ENCODE measurements at places on chromosomes 1 and 21.

- no peak for DNase-seq
Observed at GRCh38 chr1:62196086-62196690, 1.5 kb downstream of the L1TD1 start.

DNA sequence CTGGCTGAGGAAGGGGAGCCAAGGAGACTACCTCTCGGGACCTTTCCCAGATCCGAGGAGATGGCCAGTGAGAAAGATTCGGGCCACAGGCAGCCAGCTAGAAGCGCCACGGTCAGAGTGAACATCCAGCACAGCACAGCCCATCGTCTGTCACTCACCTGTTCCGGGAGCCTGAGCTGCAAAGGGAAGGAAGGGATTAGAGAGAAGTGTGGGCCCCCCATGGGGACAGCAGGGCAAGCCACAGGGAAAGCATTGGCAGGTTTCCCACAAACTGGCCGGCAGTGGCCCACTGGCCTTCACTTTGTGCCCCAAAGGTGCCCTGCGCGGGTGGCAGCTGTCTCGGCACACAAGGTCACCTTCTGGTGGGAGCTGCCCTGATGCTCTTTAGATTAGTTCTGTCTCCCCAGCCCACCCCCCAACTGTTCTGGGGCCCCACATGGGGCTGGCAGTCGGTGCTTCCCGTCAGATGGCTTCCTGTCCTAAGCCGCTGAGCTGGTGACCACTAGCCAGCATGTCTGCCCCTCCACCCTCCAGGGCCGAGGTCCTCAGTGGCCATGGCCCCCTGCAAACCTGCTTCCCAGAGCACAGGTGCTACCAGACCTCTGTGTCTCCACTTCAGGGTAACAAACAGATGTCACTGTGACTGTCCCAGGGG lies 56.7 kb downstream of the LACTBL1 start:
- DNase-seq = no peak

- DNase-seq = no peak
Observed at GRCh38 chr1:168053681-168054080, 83.0 kb downstream of the GPR161 start.

DNA sequence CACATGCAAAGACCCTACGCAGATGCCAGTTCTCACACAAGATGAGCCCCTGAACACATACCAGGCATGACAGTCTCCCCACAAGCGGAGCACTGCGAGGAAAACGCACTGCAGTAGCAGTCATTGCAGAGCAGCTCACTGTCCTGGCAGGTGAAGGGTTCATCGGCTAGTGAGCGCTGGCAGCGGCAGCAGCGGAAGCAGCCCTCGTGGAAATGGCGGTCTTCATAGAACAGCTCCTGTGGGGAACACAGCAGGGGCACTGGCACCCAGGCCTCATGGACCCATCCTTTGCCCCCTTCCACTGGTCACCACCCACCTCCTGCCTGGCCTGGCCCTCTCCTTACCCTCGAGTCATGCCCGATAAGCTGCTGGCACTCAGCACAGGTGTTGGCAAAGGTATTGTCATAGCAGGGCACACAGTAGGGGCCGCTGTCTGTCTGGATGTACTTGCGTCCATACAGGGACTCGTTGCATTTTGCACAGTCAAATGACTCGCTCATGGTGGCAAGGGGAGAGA lies 6.3 kb downstream of the FHL3 start:
- DNase-seq = no peak

DNA sequence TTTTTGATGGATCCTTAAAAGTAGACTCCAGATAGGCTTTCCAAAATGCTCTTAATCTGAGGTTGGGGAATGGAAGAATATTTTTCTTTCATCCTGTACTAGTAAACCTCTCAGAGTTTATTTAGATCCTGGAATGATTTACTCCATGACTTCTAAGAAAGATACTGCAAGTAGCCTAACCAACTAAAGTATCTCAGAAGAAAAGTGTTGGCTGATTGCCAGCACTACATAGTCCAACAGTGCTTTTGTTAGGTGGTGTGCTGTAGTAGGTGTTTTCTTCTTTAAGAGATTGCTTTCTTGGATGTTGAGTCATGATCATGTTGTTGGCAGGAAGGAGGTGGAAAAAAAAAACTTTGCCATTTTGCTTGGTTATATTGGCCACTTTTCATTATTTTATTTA lies 119.8 kb downstream of the OSBPL9 start:
- no peak for DNase-seq

DNA sequence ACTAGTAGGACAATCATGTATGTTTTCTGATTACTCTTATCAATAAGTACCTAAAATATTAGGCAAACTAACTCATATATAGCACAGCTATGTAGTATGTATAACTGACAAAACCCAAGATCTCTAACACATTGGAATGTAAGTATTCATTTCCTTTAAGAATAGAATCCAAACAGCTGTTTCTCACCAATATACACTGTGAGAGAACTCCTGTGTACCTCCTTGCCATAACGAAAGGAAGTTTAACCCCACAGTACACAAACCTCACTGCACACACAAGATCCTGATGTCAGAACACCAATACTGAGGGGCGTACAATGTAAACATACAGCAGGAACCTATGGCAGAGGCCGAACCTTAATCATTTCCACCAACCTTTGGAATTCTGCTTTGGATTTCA lies 113.0 kb downstream of the SMYD3 start:
- DNase-seq = no peak

- no peak for DNase-seq
Observed at GRCh38 chr1:77218477-77219165, 609 bp downstream of the PIGK start.

- DNase-seq = no peak
Observed at GRCh38 chr1:25991937-25992688, 5.8 kb downstream of the PAFAH2 start.

GRCh38 chr1:30051777-30052176 lies 671.6 kb downstream of the MATN1 start:
- no peak for DNase-seq

DNA sequence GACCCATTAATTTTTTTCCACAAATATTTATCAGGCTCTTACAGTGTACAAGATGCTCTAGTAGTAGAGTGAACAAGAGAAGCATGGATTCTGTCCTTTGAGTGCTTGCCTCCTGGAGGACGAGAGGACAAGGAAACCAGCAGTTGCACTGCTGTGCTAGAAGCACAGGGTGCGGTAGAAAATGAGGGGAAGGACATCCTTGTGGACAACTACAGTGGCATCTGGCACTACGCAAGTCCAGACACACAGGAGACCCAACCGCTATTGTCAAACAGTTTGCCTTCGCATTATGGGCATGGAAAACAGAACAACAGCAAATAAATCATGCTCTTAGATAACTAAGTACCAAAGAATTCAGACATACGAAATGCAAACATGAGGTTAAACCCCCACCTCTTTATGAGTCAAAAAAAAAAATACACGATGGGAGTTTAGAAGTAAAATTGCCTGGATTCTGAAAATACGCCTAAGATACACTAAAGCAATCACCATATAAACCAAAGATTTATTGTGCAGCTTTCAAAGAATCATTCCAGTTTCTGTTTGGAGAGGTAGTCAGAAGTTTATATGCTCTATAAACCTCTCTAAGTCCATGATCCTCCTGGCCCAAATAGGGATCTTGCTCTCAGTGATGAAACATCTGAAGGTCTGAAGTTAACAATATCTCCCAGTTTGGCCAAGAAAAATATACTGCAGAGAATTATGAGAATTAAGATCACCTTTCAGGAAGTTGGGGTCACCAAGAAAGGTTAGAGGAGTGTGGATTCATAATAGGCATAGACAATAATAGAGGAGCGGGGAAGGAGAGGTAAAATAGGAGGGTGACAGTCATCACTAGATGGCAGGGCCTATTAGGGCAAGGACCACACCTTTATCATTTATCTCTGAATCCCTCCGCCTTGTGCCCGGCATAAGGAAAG lies 307.8 kb downstream of the NFIA start:
- no peak for DNase-seq

DNA sequence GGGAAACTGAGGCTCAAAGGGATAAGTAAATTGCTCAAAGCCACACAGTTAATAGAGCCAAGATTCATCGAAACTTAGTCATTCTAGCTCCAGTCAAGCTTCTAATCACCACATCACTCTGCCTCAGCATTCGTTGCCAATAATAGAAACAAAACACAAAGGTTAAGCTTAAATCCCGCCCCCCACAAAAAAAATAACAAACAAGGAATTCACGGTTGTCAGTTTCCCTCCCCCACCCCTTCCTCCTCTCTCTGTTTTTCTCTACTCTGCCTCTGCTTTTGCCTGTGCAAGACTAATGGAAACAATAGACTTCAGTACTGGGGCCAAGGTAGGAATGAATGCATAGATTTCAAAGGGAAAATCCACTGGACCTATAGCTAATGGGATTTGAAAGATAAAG lies 70.7 kb upstream of the ZNF644 start:
- no peak for DNase-seq

- no peak for DNase-seq
Observed at GRCh38 chr1:230191079-230191804, 124.2 kb downstream of the GALNT2 start.

DNA sequence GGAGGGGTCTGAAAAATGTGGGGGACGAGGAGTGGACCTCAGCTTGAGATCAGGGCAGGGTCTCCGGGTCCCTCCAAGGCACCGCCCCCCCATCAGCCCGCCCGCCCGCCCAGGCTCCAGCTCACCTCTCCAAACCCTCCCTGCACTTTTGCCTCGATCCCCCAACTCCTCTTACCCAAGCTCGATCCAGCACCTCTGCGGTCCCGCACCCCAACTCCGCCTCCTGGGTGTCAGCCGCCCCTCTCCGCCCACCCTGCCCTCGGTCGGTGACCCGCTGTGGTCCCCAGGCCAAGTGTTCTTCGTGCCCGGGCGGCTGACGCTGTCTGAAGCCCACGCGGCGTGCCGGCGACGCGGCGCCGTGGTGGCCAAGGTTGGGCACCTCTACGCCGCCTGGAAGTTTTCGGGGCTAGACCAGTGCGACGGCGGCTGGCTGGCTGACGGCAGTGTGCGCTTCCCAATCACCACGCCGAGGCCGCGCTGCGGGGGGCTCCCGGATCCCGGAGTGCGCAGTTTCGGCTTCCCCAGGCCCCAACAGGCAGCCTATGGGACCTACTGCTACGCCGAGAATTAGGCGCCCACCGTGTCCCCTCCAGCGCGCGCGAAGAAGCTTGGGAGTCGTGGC lies 5.7 kb downstream of the HAPLN2 start:
- no peak for DNase-seq

GRCh38 chr1:12527564-12527963 lies 90.4 kb downstream of the DHRS3 start:
- DNase-seq = no peak

DNA sequence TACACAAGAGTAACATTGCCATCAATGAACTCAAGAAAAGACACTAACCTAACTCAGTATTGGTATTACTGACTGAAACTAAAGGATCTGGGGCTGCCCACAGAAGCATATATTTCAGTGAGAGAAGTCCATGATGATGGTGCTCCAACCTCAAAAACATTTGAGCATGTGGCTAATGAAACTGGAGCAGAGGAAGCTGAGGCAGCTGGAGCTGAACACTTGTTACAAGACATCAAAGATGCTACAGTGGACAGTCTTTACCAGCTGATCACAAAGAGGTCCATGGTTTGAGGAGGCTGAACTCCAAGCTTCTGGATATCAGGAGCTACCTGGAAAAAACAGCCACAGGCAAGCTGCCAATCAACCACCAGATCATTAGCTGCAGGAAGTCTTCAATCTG lies 42.2 kb upstream of the TTC39A start:
- DNase-seq = no peak

DNA sequence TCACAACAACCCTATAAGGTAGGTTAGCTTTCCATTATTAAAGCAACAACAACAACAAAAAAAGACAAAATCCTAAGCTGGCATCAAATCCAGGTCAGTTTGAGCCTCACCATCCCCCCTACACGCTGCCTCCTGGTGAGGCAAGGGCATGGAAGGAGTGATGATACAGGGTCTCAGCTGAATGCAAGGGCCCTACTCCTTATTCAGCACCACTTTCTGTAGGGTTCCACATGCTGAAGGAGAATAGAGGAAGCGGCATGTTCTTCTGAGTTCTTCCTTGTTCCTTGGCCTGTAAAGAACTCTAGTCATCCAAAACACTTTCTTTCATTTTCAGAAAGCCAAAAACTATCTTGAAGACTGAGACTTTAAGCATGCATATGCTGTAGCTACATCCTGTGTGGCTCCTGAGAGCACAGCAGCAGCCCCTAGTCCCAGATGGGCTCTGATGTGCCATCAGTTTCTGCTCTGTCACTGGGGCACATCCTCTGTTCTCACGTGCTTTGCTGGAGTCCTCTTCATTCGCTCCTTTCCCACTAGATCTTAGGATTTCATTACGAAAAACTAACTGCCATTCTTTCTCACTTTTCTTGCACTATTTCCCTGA lies 6.2 kb downstream of the ILDR2 start:
- no peak for DNase-seq

GRCh38 chr1:192983349-192983980 lies 75.7 kb downstream of the UCHL5 start:
- DNase-seq = no peak

Data from GM19239 (cell line).